GM13976 (cell line): ENCODE measurements at places on chromosomes 16 and 17.

DNA sequence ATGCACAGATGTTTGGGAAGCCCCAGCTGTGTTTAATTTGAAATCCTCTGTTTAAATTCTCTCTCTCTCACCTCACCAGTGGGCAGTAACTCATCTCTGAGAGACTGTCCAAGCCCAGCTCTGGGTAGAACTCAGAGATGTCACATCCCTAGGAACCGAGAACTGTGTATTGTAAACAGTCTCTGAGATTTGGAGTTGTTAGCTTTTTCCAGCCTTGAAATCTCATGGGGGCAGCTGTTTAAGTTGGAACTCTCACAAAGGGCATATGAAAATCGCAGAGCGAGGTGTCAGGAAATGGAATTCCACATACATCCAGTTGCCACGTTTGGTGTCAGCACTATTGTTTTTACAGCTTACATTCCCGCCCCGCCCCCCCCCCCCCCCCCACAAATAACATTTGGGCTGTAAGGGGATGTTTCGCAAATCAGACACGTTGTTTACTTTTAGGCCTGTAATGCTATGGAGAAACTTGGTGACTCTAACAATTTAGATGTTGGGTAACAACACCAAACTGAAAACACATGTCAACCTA, 34.3 kb downstream of the VPS35L start:
- DNase-seq: no peak

- DNase-seq: no peak
Observed at GRCh38 chr16:84228256-84228838, 11.5 kb downstream of the KCNG4 start.

DNA sequence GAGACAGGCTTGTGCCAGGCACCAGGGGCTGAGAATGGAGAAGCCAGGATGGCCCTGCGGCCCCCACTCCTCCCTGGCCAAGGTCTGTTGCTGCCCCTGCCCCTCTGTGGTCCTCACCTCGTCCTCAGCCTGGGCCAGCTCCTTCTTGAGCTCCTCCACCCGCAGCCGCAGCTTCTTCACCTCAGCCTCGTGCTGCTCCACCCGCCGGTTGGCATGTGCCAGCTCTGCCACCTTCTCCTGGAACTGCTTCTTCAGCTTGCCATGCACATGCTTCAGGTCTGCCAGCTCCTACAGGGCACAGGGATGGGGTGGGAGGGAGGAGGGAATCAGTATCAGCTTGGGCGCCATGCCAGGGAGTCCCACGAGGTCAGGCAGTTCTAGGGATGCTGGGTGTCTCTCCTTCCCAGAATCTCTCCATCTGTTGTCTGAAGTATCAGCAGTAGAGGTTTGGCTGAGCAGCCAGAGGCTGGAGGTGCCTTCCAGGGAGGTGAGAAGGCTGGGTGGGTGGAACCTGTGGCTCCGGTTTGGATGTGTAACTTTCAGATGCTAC, 20.1 kb downstream of the CCDC102A start:
- no peak for DNase-seq

DNA sequence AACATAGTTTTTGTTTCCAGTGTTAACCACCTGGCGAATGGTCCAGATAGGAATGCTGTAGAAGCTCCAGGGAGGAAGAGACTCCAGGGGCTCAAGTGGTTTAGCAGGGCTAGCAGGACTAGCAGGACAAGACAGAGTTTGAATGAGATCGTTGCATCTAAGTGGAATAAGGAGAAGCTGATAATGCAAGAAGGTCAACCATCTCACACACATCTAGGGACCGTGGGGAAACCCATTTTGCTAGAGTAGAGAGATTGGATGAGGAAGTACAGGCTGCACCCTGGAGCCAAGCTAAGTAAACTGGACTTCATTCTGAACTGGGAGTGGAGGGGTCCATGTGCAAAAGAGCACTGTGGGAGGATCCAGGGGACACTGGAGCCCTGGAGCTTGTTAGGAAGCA, 86.1 kb upstream of the HSBP1 start:
- DNase-seq: no peak

GRCh38 chr16:85522308-85522841, 90.7 kb upstream of the GSE1 start:
- DNase-seq: no peak

GRCh38 chr16:54817432-54817831, 113.2 kb upstream of the IRX5 start:
- no peak for DNase-seq

- peak; percentile 83 for DNase-seq
Observed at GRCh38 chr16:3879887-3880564, 487 bp downstream of the CREBBP start.

DNA sequence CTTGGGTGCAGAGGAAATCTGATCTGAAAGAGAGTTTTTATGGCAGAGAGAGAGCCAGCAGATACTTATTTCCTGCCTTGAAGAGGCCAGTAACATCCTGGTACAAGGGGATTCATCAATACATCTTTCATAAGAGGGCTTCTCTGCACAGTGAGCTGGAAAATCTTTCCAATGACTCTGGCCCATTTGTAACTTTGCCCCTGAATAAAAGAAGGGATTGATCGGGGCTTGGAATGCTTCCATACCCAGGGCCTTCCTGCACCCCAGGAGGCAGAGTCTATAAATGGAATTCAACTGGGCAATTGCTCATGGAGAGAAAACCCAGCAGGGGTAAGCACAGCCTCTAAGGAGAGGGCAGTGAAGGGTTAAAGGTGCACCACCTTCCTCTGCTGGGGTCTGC, 163.3 kb downstream of the XYLT1 start:
- no peak for DNase-seq

DNA sequence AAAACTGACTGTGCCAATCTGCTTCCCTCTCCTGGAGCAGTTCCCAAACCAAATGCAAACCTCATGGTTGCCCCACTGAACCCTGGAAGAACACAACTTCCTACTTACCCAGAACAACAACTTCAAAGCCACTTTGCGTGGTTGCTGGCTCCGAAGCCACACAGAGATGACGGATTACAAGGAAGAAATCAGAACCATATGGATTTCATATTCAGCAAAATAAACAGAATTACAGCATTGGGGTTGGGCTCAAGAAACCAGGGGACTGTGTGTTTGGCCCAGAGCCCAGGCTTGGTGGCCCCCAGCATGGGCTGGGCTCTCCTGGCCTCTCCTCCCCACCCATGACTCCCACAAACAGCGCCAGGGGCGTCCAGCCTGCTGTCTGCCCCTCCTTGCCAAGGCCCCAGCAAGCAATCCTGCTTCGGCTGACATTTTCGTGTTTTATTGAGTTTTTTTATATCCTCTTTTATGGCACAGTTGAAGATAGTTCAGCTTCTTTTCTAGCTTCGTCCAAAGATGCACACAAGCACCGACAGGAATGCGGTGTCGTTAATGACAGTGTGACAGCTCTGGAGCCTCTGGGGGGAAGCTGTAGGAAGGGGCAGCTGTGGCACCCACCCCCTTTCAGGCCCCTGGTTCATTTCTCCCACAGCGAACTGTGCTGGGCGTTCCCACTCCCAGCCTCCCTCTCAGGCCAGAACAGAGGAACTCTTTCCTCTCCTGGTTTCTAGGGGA, 137.1 kb downstream of the GAS7 start:
- DNase-seq: no peak

GRCh38 chr17:73092523-73093135, at the start of gene SLC39A11:
TSS of gene SLC39A11 (minus strand) at chr17:73092688. CDS start at chr17:73088764, 3,924 bp downstream.
- peak; percentile 94 for DNase-seq

DNA sequence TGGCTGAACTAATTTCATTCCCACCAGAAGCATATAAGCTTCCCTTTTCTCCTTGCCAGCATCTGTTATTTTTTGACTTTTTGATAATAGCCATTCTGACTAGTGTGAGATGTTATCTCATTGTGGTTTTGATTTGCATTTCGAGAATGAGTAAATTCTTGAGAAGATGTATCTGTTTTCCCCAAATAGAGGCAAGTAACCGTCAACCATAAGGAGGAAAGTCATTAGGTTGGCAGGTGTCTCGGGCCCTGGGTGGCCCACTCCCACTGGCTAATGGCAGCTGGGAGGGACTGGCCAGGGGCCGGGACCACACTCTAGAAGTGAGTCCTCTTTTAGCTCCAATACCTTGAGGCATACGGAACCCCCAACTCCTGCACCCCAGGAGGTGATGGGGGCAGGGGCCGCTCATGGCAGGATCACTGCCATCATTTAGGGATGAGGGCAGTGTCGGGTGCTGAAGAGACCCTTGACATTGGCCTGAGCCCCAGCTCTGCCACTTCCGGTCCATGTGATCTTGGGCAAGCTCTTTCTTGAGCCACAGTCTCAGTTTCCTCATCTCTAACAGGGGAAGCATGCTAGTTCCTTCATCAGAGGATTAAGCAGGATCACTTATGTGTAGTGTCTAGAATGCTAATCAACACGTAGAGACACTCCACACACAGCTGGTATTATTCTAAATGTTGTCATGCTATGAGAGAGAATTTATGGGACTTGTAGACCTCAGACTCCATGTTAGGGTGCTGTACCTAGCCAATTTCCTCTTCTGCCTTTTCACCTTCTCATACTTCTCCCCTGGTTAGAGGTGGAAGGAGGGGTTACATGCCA, 44.3 kb downstream of the RGS9 start:
- DNase-seq: peak; percentile 79

DNA sequence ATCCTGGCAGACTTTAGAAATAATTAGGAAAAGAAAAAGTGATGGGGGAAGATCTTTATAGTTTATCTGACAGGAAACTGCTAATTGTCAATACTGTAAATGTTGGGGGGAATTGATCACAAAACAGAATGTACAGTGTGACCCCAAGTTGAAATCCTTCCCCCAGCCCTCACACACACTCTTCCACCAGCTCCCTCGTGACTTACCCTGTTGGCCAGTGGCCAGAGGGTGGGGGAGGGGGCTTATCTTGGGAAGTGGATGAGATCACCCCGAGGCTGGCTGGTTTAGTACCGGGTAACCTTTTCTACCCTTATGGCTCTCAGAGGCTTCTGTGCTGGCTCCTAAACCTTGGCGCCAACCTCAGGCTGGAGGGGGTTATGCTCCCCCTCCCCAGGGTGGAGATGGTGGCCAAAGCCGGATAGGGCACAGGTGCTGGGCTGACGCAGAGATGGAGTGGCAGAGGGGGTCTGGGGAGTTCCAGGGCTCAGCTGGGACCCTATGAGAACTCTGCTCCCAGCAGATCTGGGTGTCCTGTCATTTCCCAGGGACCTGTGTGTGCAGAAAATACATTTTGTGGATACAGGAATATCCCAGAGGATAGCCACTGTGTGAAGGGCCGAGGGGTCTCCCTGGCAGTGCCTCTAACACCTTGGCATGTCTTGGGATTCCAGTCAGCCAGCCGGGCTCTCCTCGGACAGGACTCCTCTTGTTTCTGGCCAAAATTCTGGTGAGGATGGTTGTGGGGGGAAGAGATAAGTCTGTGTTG, 18.6 kb downstream of the CDH16 start:
- no peak for DNase-seq

GRCh38 chr16:6209355-6209930, 1111.8 kb upstream of the EEF2KMT start:
- DNase-seq: no peak

GRCh38 chr17:48231995-48232959, 124.7 kb downstream of the SNX11 start:
- no peak for DNase-seq

- peak; percentile 61 for DNase-seq
Observed at GRCh38 chr16:66551348-66551759, 1.0 kb upstream of the CKLF start.

GRCh38 chr17:61452301-61453290, at the start of gene TBX4:
TSS of gene TBX4 (plus strand) at chr17:61452422. CDS start at chr17:61456491, 4,069 bp downstream.
- no peak for DNase-seq

DNA sequence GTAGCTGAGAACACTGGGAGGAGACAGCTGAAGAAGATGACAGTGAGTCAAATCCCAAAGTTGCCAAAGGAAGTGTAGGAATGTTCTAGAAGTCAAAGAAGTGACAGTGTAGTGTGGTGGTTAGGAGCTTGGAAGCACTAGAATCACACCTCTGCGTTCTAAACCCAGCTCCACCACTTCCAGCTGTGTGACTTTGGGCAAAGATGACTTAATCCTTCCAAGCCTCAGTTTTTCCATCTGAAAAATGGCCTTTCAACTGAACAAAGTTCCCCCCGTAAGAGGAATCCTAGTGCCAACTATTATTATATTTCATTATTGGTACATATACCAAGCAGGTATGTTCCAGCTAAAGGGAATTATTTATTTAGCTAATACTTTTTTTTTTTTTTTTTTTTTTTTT, 56.0 kb downstream of the IQCK start:
- no peak for DNase-seq

GRCh38 chr17:71224824-71225575, 895.8 kb upstream of the SOX9 start:
- no peak for DNase-seq

DNA sequence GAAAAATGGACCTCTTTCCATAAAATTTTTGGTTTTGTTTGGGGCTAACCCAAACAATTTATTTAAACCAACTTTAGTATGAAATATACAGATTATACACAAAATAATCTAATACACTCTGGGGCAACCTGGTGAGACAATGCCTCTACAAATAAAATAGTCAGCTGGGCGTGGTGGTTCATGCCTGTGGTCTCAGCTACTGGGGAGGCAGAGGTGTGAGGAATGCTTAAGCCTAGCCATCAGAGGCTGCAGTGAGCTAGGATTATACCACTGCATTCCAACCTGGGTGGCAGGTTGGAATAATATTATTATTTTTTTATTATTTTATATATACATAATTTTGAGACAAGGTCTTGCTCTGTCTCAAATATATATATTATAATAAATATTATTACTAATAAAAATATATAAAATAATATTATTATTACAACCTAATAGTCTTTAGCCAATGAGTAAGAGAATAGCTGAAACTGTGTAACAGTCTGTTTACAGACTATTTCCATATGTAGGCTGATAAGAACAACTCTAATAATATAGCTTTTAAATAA, 50.5 kb downstream of the GLG1 start:
- no peak for DNase-seq

- no peak for DNase-seq
Observed at GRCh38 chr17:48994549-48995303, 2.5 kb upstream of the IGF2BP1 start.

DNA sequence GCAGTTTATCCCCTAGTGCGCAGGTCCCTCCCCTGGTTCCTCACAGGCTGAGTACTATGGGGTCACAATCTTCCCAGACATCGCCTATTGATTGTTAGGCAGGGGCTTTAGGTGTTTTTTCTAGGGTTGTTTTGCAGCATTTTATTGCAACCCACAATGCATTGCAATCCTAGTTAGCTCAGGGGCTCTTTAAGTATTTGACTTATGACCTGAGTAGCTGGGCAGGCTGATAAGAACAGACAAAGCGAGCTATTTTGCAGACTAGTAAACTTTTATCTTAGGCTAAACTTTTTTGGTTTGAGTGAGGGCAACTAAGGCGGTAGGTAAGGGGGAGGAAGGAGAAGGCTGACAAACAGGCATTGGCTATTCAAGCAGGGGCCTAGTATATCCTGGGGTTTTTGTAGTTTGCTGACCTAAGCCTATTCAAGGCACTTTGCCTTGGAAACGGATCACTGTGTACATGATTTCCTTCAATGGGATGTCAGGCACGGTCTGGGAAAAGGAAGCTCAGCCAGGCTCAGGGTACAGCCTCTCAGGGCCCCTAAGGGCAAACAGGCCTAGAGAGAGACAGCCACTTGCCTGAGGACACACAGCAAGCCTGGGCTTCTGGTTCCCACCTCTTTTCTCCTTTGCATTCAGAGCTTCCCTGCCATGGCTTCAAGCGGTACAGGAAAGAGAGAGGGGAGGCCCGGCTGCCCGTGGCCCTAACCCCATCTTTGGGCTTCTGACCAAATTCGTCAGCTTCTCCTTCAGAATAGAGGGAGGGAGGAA, 6.4 kb downstream of the DRC7 start:
- no peak for DNase-seq

GRCh38 chr16:20624882-20625807, 49.0 kb upstream of the ACSM2B start:
- DNase-seq: no peak
